ENCODE measurements at places on chromosomes 3 and 15.

DNA sequence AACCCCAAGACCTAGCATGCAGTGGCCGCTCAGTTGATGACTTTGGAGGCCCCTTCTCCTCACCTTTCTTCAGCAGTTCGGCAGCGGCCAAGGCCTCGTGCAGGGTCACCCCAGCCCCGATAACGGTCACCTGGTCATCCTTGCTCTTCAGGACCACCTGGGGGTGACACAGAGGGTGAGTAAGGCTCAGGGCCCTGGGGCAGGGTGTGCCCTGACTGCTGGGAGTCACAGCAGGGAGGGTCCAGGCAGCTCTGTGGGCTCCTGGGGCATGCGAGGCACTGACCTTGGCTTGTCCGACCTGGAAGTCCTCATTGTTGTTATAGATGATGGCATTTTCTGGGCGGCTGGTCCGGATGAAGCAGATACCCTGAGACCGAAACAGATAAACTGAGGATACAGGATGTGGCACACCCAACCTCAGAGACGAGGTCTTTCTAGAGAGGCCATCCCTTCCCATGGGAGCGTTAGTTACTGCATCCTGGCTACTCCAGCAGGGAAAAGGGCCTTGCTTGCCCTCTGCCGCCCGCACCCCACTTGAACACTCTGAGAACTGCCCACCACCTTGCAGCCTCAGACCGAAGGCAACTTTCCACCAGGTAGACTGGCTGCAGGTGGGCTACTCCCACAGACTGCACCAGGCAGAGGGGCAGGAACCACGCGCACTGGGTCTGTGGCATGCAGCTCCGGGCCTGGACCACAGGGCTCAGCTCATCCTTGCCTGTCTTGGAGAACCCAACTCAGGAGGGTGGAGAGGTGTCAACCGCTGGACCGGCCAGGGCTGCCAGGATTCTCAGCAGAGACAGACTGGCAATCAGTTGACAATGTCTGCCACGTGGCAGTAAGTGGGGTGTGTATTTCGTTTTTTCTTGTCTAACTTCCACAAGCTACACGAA, 27.6 kb downstream of the TKT start:
- DNase-seq = no peak

DNA sequence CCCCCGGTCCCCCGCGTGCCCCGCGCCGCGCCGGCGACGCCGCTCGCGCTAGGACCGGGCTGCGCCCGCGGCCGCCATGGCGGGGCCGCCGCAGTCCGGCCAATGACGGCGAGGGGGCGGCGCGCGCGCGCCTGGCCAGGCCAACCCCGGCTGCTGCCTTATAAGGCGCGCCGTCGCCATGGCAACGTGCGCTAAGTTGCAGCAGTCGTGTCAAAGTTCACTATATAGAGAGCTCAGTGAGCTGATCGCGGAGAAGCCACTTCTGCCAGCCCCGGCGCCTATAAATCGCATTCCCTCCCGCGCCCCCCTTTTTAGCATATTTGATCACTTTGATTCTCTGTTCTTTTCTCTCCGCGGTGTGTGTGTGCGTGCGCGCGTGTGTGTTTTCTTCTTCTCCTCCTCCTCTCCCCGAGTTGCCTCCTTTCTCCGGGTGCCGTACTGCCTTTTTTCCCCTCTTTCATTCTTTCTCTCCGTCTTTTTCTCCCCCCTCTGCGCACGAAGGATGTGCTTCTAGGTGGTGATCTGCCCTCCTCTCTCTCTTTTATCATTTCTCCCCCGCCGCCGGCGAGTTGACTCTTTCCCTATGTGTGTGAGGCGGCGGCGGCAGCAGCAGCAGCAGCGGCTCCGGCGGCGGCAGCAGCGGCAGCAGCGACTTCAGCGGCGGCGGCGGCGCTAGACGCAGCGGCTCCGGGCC, at the start of gene NR2F2:
TSS of gene NR2F2 (plus strand) at position 251 of the 694 bp plus-strand sequence. CDS start 1,406 bp downstream, outside the sequence.
- DNase-seq = no peak

GRCh38 chr3:4731543-4732111, 238.5 kb downstream of the ITPR1 start:
- DNase-seq = no peak

DNA sequence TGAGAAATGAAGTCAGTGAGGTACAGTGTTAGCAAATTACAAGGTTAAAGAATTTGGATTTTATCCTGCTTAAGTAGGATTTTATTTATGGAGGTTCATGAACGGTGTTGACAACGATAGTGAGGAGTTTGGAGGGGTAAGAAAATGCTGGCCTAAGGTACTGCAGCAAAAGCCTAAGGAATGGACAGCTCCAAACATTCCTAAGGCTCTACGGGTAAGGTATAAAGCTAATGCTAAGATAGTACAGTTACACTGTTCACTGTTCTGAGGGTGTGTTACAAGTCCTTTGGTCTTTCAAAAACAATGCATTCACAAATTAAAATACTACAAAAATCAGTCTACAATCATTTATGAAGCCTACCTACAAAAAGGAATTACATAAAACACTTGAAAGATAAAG, 7.3 kb downstream of the MTMR10 start:
- no peak for DNase-seq
